CD4-positive, alpha-beta T cell treated with Interleukin-4 for 4 hours (primary cell): ENCODE measurements at places on chromosomes 6 and 20.

DNA sequence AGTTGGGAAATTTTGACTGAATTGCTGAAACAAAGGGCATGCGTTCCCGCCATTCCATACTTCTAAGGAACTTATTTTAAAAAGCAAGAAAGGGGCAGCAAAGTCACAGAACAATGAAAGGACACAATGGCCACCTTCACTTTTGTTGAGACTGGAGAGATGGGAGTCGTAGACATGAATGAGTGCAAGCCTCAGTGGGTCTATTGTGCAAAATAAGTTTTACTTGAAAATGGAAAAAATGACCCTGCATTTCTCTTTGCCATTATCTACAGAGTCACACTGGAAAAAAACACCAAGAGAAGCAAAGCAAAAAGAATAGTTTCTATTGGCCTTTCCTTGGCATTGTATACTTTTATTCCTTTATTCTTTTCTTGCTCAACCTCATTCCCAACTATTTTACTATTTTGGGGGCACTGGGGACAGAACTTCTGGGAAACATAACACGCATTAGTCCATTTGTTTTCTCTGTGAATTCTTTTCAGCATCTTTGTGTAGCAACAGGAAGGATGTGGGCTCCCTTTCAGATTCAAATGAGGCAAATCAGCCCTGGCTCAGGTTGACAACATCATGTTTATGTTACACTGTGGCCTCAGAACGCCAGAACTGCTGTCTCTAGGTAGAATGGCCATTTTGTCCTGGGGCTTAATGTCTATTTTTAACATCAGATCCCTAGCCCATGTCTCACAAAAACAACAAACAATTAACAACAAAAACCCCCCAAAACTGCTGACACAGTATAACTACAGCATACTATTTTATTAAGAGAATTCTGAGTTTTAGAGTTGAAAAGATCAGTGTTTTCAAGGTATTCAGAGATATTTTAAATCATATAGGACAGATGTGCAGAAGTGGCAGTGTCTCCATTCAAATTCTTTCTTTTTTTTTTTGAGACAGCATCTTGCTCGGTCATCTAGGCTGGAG, 122.2 kb downstream of the FYN start:
- peak; percentile 85 for DNase-seq

DNA sequence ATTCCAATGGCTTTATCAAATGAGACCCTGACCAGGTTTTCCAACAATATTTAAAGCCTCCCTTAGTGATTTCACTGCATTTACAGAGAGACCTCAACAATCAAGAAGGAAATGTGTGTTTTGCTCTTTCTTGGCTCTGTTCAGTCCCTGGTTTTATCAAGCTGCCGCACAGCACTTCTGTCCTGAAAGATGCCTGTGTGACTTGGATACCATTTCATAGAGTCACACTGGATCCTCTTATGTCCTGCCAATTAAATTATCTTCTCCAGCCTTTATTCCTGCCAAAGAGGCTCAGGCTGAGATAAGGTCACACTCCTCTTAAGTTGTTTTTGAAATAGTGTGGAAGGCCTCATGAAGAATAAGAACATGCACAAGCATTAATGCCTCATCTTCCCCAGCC, 197.0 kb upstream of the RNF217 start:
- DNase-seq, result no peak

- no peak for DNase-seq
Observed at GRCh38 chr6:133467231-133467981, 226.2 kb downstream of the EYA4 start.

GRCh38 chr6:170046791-170047626, 243.9 kb downstream of the DLL1 start:
- DNase-seq, result no peak

GRCh38 chr6:67914419-67914818, 720.7 kb upstream of the ADGRB3 start:
- no peak for DNase-seq

GRCh38 chr6:134343066-134343465, 25.2 kb upstream of the SGK1 start:
- DNase-seq, result no peak

DNA sequence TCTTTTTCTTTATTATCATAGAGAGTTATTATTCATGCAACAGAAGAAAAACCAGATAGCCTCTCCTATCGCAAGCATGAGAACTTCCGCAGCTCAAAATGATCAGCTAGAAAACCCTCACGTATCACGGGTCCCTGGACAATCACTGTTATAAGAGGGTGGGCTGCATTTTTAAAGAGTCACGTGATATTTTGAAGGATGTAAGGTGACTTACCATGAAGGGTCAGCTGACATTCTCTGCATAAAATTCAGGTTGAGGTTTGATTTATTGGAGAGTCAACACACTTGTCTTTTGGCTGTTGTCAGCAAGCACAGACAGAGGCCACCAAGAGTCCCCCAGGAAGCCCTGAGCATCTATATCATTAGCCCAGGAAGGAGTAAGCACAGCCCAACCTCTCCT, 39.5 kb downstream of the ID4 start:
- no peak for DNase-seq

DNA sequence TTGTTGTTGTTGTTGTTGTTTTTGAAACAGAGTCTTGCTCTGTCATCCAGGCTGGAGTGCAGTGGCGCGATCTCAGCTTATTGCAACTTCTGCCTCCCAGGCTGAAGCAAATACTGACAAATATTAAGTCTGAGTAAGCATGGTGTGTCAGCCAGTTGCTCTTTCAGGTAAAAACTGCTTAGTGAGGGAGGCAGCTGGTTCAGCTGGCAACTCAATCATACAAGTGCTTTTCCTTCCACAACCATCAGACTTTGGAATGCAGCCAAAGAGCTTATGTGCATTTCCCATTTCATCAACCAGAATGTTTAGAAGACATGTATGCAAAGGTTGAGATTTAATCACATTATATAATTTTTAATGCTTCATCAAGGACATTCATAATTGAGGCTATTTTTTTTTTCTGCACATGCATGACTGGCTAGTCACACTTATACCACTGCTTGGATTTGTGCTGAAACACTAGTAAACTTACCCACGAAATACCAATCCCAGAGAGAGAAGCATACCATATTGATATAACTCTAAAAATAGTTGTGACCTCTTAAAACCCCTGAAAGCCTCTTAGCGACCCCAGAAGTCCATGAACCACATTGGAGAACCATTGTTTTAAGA, 56.0 kb downstream of the CLIC5 start:
- no peak for DNase-seq

DNA sequence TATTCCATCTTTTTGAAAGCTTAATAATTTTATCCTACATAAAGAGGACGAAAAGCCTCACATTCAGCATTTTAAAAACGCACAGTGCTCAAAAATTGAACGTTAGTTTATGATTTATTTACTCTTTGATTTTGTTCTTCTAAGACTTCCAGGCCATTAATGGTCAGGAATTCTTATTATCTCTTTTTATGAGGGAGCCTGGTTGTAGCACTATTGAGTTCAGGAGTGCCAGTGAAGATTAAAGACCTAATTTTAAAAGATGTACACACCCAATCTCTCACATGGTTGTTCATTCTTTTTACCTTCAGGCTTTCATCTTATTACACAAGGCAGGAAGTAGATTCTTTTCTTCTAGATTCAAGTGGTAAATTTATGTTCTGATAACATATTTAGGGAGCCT, 68.6 kb downstream of the HDDC2 start:
- DNase-seq, result no peak

DNA sequence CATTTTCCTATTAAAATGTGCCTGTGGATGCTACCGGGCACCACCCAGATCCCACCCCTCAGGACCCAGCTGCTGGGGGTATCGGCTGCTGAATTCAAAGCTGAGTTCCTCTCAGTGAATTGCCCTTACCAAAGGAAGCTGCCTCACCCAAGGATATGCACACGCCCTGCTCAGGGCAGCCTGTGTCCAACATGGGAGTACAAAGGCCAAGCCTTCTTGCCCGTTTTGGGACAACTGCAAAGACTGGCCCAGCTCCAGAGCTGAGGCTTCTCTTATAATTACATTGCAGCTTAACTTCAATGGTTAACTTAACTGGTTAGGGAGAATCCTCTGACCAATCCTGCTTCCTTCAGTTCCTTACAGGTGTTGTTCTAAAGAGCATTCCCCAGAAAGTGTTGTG, 19.8 kb upstream of the FANCE start:
- DNase-seq, result no peak

- no peak for DNase-seq
Observed at GRCh38 chr20:35575958-35576357, 34.1 kb downstream of the ERGIC3 start.

DNA sequence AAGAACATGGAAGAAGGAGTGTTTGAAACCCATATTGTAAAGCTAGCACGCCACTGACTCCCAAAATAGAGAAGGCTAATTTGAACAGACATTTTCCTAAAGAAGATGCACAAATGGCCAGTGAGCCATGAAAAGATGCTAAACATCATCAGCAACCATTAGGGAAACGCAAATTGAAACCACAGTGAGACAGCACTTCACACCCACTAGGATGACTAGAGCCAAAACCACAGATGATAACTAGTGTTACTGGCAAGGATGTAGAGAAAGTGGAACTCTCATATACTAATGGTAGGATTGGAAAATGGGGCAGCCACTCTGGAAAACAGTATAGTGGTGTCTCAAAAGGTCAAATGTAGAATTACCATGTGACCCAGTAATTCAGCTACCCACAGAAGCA, 58.2 kb downstream of the BMP7 start:
- DNase-seq, result no peak

- DNase-seq, result no peak
Observed at GRCh38 chr6:34130862-34131261, 15.0 kb downstream of the GRM4 start.

DNA sequence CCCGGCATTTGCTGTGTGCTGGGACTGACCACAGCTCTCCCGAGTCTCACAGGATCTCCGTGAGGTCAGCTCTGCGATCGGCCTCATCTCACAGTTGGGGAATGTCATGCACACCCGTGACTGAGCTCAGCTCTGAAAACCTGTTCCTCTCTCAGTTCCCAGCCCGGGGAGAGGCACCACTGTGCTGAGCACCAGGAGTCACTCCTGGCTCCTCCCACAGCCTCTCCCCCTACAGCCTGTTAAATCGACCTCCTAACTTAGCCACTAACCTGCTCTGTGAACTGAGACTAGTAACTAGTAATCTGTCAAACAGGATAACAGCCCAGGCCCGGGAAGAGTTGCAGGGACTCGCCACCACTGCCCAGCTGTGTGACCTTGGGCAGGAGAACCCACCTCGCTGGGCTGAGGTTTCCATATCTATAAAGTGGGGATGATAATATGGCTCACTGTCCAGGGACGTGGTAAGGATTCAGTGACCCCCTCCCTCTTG, 20.1 kb upstream of the NOL4L start:
- DNase-seq, result no peak

GRCh38 chr20:55472704-55473103, 532.6 kb downstream of the CBLN4 start:
- no peak for DNase-seq

GRCh38 chr6:56671651-56672461, 29.2 kb upstream of the DST start:
- no peak for DNase-seq

- DNase-seq, result no peak
Observed at GRCh38 chr6:54910431-54910884, 63.9 kb downstream of the FAM83B start.

- DNase-seq, result no peak
Observed at GRCh38 chr20:51837436-51837835, 35.1 kb upstream of the SALL4 start.

- no peak for DNase-seq
Observed at GRCh38 chr6:166168616-166169548, 1.2 kb upstream of the TBXT start.

GRCh38 chr6:158660333-158660754, 10.5 kb downstream of the SYTL3 start:
- DNase-seq, result peak; percentile 65

DNA sequence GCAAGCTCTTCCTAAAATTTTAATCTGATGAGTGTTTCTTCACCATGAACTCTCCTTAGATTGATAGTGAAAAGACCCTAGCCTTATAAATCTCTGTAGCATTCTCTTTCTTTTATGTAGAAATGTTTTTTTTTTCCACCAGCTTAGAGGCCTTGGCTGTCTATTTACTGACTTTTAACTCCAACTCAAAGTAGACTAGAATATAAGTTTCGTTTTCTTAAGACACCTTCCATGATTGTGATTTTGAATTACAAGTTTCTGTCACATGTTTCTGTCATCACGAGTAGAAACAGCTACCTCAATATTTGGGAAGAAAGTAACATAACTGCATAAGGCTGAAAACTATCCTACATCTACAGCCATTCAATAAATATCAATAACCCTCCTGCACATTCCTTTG, 17.8 kb downstream of the ADGRF4 start:
- no peak for DNase-seq

DNA sequence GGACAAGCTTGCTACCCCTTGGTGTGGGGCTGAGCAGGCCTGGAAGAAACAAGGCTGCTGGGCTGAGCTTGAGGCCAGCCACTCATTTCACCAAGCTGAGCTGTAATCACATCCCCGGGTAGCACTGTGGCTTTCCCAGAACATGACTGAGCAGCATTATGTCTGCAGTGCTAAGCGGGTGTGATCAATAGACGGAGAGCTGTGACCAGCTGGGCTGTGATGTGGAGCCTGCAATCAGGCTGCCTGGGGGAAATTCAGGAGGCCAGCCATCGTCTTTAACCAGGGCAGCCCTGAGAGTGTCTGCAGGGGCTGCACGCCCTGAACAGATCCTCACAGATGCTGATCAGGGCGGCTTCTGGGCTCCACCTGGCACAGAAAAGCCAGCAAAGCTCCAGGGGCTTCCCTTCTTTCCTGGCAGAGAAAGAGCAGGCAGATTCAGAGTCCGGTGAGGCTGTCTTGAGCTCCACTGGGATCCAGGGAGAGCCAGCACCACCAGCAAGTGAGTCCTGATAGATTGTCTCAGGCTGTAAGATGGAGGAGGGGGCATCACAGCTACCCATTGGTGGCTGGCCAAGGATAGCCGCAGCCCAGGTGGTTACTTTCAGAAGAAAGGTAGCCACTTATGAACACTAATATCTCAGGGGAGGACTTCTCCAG, 165.9 kb downstream of the NRN1 start:
- DNase-seq, result no peak

- DNase-seq, result no peak
Observed at GRCh38 chr6:34679552-34680253, 16.9 kb downstream of the ILRUN start.

GRCh38 chr6:7033202-7033601, 74.6 kb upstream of the RREB1 start:
- DNase-seq, result no peak

DNA sequence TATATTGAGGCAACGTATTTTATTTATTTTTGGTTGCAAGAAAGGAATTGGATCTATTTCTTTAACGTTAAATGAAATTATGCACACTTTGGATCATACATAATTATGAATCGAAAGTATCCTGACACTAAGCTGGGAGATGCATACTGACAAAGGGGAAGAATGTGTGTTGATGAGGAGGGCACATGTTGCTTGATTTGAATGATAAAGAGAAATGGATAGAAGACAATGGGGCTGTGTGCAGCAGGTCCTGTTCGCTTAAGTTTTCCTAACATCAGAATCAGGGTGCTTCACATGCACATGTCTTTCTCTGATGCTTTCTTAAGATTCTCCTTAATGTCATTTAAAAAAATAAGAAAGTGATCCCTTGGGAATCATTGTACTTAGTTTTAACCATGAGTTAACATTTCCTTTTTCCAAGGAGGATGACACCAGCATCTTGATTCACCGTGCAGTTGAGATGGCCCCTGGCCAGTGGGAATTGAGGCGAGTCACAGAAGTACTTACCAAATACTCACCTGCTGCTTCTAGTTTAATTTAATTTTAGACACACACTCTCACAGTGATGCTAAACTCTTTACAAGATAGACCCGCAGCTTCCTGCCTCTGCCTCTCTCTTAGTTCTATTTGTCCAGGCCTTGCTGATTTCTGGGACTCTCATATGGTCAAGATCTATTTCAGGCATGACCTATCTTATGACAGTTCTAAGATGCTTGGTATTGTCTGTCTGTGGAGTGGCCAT, 116.5 kb downstream of the CLIC5 start:
- no peak for DNase-seq

- DNase-seq, result no peak
Observed at GRCh38 chr6:100726666-100727065, 154.5 kb downstream of the ASCC3 start.
